ENCODE measurements at places on chromosomes 7 and 10.

- no peak for DNase-seq
Observed at GRCh38 chr10:88361494-88361893, 221.6 kb downstream of the RNLS start.

GRCh38 chr10:49273082-49273465 lies 25.9 kb upstream of the C10orf71 start:
- DNase-seq = no peak

DNA sequence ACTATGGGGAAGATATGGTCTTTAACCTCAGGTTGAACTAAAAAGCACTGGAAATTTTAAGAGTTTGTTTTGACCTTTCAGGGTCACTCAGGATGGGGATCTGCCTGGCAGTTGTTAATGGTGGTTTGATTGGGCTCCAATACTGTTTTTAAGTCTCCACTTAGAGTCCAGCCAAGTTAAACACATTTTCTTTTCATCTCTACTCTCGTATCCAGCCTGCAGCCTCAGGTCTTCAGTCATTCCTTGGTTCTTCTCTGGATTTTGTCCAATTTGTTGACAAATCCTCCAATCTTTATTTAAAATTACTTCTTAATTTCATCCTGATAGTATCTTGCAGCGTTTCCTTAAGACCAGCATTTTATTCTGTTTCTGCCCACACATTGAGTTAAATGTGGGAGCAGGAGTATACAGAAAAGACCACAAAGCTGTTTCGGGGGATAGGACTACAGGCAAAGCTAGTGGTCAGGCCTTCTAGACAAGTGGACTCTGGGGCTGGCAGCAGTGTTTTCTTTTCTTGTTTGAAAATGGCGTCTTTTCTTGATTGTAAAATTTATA lies 133.2 kb upstream of the INHBA start:
- no peak for DNase-seq

DNA sequence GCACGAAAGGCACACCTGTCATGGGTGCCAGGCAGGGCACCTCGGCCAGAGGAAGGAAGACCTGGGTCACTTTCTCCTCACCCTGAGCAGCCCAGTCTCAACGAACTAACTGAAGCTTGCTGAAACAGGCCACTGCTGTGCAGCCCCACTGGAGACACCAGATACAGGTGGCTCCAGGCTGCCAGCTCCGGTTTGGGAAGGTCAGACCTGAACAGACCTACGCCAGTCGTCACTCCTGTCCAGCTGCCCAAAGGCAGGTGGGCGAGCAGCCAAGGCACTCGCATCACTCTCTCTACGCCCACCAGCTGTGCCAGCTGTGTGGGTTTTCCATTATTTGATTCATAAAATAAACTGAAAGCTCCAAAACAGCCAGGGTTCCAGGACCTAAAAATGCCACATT lies 256.1 kb downstream of the ZMYND11 start:
- DNase-seq = no peak

DNA sequence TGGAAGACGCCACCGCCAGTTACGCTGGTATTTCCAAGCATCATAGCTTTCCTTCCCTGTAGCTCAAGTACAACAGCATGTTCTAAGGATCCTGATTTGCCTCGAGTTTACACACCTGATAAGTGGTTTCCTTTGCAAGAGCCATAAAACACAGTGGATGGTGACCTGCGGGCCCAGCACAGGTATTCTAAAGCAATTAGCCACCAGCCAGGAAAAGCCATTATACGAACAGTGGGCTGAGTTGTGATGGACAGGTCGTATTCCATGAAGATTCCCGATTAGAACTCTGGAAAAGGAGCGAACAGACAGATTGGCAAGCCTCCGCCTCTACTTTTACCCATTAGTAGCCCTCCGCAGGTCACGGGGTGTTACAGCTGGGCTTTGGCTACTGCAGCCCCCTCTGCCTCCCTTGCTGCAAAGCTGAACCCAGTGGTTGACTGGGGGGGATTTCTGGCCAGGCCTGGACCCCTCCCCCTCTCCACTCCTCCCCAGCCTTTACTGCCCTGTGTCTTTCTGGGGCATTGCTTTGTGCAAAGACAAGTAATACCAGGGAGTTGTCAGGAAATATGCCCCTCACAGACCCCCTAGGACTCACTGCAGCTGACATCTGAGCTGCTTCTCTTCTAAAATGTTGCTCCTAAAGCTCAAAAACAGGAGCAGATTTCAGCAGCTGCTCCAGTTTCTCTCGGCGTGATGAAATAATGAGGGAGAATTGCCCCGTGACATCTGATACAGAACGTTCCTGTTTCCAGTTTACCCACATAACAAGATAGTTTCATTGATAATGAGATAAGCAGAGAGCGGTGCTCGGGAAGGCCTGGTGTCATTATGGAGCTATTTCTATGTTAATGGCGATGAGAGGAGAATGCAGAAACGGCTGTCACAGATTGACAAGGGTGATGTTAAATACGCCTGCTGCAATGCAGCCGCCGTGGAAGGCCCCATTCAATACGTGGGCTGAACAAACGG lies 214.4 kb downstream of the CCSER2 start:
- DNase-seq = no peak
